Coronary artery (tissue), 2 donors: ENCODE measurements at places on chromosomes 16 and 17.
A peak's percentile ranks its signal among the peaks of the same experiment; 100 is the strongest.

GRCh38 chr16:84233748-84234147, 6.1 kb downstream of the KCNG4 start:
- DNase-seq = no peak

DNA sequence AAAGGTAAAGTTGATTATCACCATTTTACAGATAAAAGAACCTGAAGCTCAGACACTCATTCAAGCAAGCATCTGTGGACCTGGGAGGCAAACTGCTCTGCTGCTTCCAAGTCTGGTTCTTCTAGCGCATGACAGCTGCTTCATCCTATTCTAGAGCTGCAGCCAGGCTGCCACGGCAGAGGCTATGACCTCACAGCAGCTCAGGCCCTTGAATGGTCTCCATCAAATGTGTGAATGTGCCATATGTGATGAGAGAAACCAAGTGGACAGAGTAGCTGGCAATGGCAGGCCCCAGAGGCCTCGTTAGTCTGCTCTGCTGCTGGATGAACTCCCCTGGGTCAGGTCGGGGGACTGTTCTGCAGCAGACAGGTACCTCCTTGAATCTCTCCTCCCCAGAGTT, 30.7 kb upstream of the FOXJ1 start:
- DNase-seq = no peak

DNA sequence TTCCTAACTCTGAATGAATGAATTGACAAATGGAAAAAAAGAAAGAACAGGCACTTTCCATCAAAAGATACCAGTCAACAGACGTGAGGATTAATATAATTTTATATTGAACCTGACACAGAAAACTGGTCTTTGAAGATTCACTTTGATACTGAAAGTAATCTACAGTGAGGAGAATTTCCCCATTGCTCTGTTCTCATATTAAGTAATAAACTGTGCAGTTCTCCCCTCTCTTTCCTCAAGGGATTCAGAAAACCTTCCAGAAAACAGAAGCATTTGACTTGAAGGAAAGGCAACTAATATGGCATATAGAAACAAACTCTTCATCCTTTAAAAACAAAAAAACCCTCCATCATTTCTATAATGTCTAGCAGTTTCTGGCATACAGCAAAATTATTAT, 2.2 kb downstream of the TEX2 start:
- DNase-seq = no peak

DNA sequence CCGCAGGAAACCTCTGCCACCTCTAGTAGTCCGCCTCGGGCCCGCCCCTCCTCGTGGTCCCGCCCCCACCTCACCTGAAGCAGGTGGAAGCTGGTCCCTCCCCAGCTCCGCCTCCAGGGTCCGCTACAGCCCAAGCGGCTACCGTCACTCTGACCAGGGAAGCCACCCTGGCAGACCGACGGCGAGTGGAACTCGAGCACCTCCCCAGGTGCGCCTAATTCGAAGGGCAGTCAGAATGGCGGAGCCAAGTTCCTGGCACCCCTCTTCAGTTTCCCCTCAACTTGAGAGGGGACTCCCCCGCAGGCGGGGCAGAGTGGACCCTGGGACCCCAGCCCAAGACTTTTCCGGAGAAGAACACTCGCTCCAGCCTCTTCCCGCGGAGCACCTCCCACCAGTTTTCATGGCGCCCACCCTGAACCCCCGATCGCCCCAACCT, 507 bp downstream of the FHOD1 start:
- peak; percentile 80 for DNase-seq

GRCh38 chr17:8991514-8992285, 26.2 kb upstream of the PIK3R5 start:
- DNase-seq = no peak

GRCh38 chr17:50056217-50056960, 479 bp downstream of the ITGA3 start:
- DNase-seq = no peak

- no peak for DNase-seq
These were observed 1.3 kb upstream of the KCTD13 start for GRCh38 chr16:29927070-29927905.

GRCh38 chr16:83005653-83006160, 378.9 kb downstream of the CDH13 start:
- no peak for DNase-seq

DNA sequence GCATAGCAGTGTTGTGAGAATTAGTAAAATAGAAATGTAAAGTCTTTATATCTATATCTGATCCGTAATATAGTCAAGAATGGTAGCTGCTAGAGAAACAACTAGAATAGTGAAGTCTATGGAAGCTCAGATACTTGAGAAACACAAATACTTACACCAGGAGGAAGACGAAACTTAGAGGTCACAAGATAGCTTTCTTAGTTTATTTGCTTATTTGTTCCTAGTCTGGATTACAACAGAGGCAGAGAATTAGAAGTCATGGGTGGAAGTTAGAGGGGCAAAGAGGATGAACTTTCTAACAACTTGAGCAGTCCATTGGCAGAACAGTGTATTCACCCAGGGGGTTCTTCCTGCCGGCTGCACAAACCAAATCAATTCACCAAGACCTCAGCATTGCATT, 13.9 kb downstream of the GNGT2 start:
- no peak for DNase-seq

DNA sequence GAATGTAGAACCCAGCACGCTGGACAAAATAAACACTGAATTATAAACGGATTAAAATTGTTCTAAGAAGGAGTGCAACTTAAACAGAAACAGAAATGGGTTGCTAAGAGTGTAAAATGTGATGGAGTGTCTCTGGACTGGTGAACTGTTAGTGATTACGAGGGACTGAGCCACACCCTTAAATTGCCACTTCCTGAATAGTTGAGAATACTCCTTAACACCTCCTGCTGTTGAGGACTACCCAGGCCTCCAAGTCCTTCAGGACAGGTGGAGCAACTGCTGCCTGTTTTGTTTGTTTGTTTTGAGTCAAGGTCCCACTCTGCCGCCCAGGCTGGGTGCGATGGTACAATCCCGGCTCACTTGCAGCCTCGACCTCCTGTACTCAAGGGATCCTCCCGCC, 25.8 kb upstream of the IRF8 start:
- no peak for DNase-seq

DNA sequence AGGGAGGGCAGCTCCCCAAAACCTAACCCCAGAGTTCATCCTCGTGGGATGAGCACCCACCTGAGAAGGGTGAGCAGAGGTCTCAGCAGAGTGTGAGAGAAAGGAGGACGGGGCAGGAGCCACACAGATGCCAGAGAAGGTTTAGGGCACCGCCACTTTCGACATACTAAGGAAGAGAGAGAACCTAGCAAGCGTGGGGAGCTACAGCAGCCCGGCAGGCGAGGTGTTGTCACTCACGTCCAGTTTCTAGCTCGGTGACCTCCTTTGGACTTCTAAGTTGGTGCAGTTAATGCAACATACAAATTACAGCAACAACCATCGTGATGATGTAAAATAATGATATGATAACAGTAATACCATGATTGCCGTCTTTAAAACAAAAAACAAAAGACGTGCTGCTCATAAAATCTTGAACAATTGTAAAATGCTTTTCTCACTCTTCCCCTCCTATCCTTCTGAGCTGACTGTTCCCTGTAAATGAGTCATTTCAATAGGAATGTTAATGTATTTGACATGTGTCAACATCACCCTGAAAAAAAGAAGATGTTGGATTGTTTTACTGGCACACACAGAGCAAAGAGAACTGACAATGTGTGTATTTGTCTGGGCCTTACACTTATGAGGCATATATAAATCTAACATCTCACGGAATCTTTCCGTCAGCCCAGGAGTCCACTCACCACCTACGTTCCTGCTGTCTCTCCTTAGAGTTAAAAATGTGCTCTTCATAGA, 158.2 kb upstream of the MAF start:
- DNase-seq = no peak

DNA sequence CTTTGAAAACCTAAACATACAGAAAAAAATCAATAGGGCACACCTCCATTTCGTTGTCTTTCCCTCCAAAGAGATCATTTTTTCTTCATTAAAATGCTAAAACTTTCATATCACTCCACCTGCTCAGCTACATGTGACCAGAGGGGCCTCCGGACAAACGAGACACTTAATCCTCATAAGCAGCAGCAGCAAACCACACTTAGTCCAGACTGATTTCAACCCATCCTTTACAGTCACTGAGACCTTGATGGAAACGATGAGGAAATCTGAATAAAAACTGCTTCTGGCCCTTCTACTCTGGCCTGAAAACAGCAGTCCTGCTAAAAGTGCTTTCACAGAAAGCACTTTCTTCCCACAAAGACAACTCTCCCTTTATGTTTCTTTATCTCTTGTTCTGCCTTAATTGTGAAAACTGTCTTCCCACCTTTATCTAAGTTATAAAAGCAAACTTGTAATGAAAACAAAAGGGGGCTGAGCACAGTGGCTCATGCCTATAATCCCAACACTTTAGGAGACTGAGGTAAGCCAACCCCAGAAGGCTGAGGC, 4.6 kb downstream of the ANKRD11 start:
- DNase-seq = no peak

DNA sequence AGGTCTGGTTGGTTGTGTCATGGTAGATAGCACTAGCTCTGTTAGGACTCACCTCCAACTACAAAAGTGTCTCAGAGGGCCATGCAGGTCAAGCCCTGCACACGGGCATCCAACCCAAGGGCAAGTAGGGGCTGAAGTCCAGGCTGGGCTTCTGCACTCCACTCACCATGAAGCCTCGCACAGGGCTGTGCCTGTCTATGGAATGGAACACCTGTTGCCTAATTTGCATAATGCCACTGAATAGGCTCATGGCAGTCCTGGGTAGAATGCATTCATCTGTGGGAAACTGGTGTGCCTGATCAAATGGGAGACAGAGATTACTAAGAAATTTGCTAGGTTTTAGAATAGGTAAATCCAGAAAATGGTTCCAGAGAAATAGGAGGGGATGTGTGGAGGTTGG, 8.0 kb upstream of the AKAP1 start:
- no peak for DNase-seq
